ENCODE measurements at places on chromosomes 11 and 22.
A peak's percentile ranks its signal among the peaks of the same experiment; 100 is the strongest.

DNA sequence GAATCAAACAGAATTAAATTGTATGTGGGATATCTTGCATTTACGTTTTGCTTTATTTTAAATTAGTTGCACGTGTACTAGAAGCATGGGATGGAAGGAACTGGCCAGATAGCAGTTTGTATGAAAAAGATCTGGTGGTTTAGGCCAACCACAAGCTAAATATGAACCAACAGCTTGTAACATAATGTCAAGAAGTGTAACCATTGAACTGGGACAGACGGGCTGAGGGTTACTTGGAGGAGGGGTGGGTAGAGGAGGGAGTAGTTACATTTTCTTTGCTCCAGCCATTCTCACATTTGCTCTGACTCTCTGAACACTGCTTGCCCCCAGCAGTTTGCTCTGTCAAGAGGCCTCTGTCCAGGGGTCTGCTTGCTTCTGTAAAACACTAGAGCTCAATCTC lies 31.7 kb upstream of the CXCR5 start:
- no peak for DNase-seq

DNA sequence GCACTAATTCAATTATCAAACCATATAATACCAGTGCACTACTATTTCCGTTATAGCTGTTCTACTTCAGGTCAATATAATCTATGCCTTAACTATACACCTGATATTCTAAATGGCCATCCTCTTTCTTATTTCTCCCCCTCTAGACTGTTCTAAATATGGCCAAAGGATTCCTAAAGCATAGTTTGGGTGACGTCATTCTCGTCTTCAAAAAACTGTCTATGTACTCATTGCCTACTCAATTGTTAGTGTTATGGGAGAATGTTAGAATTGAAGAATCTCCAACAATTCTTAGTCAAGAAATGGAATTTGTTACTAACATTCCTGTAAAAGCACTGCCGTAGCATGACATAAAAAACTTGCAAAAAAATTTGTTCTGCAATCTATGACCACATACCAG lies 431.1 kb upstream of the ANO3 start:
- DNase-seq = no peak

DNA sequence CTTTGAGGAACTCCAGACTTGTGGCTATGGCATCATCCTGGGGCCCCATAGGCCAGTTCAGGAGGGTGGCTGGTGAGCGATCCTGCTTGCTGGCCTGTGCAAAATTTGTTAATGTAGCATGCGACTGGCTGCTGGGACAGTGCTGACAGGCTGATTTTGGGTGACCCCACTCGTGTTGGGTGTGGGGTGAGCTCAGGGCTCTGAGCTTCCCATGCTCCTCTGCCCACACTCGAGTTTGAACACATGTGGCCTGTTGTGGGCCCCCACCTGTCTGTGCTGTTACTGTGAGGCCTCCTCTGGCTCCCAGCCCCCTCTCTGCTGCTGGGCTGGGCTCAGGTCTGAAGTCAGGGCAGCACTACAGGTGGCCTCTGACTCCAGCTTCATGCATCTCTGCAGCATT lies 64.4 kb upstream of the MYEOV start:
- peak; percentile 50 for DNase-seq

DNA sequence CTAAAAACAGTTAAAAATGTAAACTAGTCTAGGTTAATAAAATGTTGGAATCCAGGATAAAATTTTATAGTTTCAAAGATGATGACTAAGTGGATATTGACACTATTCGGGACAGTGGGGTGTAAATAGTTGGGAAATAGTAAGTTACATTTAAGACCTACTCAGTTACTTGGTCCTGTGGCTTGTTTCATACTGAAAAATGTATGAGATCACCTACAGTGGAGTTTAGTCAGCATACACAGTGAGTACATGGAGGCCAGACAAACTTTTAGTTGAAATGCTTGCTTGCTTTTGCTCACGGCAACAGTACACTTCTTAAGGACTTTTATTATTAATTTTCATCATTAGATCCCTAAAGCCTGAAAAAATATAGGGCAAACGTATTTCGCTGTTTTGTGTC lies 16.1 kb downstream of the TRIM22 start:
- DNase-seq = no peak

- no peak for DNase-seq
These were observed 92.9 kb upstream of the RCN1 start for GRCh38 chr11:31997955-31998354.

Measured in suppressor macrophage (primary cell).